Activated CD8-positive, alpha-beta memory T cell treated with anti-CD3 and anti-CD28 coated beads for 4 hours (primary cell): ENCODE measurements at places on chromosomes 5 and 9.

DNA sequence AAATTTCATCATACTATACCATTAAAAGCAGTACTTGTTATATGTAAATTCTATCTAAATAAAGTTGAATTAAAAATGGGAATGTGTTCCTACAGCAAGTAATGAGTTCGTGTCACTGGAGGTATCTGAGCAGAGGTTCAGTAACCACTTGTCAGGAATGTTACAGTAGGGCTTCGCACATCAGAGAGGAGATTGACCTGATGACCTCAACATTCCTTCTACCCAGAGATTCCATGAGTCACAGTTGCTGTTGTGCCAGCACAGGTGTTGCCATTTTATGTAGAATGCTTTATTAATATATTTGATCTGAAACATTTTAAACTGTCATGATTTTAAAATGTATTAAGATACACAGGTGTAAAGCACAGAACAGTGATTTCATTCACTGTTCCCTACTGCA is 60.3 kb downstream of the STX17 start:
- DNase-seq: no peak

DNA sequence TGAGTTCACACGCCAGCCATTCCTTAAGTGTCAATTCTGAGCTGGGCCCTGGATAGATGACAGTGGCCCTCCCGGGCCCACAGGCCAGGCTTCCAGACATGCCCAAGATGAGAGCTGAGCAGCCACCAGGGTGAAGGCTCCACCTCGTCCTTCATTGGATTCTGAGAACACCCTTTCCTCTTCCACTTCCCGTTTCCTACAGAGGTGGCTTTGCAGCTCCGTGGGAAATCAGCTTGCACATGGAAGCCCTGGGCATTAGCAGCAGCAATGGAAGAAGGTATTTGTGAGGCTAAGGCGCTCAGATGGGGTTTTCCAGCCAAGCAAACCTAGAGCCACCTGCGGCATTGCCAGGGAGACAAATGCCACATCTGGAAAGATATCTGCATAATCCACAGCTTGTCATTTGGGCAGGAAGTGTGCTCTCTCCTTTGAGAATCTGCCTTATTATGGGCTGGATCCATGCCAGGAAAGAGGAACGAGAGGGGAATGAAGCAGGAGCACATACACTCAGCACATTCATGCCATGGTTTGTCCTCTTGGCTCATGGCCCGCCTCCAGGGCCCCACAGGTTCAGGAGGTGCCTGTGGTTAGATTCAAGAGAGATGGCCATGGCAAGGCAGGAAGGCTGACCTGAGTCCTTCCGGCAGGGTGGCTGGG is 34.1 kb downstream of the CFAP77 start:
- DNase-seq: no peak

- no peak for DNase-seq
These were observed 157.0 kb downstream of the FAM114A2 start for GRCh38 chr5:153881687-153882086.

DNA sequence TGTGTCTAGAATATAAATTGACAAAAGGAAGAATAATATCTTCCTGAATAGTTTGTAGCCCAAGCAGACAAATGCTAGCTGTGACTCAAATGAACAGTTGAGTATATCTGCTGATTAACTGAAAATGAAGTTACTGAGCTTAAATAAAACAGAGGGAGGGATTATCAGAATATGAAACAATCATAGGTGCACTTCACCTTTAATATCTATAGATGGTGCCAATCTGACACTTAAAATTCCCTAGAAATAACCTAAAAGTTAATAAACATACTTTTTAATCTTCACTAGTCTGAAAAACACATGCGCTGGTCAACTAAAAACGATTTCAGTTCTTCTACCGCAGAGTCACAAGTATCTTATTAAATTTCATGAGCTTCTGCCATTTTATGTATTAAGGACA is 280.8 kb upstream of the RASA1 start:
- DNase-seq: no peak

GRCh38 chr9:20476912-20477521 is 145.3 kb downstream of the MLLT3 start:
- no peak for DNase-seq

GRCh38 chr5:107389775-107390148 is 281.0 kb downstream of the EFNA5 start:
- no peak for DNase-seq

- DNase-seq: no peak
These were observed 317.6 kb downstream of the IRX1 start for GRCh38 chr5:3913279-3913678.

DNA sequence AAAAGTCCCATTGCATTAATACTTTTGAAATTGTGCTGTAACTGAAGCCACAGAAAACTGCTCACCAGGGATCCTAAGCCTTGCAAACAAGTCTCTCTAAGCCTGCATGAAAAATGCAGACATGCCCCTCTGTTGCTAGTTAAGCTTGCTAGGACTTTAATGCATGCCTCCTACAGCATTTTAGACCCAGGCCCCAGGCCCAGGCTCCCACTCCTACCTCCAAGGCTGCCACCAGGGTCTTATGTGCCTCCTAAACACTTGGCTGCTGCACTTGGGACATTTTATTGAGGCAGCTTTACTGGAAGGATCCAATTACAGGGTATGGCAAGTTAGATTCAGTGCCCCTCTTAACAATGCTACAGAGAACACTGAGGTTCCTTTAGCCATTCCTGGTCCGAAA is 467.3 kb upstream of the CLINT1 start:
- no peak for DNase-seq

DNA sequence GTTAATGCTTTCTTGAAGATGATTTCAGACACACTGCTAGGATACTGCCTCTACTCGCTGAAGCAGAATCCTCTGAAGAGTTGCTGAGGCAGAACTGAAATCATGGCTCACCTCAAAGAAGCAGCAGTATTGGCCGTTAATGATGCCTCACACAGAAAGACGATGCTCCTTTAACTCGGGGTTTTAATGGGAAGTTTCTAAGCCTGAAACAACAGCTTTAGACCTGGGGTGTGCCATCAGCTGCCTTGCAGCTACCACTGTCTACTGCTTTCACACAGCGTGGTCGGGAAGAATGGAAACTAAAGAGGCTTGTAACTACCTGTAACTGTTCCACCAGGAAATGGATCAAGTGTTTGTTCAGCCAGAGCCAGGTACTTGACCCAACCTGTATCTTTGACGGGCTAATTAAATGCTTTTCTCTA is at the start of gene CTXN3:
Gene CTXN3 (plus strand): TSS at position 65 of the 422 bp plus-strand sequence. CDS start 8,440 bp downstream, outside the sequence.
- no peak for DNase-seq

DNA sequence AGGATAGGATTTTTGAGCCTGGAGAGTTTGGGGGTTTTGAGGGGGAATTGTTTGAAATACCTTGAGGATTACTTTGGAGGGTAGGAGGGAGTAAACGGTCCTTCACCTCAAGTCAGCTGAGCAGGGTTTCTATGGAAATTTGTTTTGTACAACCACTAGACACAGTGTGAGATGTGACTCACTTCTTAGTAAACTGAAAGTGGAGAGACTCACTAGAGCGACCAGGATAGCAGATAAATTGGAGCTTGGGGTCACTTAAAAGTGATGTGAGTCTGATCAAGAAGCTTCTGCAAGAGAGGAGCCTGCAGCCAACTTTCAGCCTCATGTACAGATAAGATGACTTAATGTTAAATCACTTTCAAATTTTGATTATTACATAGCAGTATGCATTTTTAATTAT is 1945.9 kb upstream of the NUDT12 start:
- DNase-seq: no peak

DNA sequence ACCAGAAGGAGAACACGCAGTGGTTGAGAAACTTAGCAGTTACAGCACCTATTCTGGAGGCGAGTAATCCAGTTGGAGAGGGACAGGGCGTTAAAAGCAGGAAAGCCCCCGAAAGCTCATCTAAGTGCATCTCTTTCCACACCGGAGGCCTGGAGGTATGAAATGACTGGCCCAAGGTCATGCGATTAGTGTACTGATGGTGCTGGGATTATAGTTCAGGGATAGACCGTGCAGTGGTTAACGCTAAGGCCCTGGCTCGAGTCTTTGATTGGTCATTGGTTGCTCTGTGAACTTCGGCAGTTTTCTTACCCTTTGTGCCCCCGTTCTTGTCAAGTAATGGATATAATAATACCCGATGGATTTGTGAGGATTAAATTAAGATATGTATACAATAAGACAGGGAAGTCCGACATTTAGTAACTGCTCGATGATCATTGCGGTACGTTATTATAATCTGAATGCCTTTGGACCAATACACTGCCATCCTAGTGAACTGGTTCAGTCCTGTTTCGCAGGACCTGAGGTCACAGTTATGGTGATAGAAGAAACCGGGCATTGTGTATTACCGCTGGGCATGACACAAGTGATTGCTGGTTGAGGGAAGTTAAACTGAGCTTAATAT is 960 bp downstream of the CANX start:
- DNase-seq: no peak

DNA sequence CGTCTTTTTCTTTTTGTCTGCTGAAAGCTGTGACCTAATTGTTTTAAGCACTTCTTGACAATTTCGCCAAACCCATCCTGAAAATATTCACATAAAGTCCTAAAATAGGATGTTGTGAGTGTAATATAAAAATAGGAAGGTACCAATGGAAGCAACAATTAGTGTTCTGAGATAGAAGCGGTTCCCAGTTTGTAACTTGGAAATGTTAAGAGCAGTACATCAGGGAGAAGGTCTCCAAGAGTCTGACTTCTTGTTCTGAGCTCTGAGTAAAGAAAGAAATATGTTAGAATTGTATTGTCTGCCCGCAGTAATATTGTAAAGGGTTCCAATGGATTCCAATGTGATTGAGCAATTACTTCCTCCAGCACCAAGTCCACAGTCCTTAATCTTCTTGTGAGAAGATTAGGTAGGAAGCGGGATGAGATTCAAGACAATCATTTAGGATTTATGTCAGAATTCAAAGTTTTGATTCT is 3.9 kb downstream of the VCAN start:
- no peak for DNase-seq

DNA sequence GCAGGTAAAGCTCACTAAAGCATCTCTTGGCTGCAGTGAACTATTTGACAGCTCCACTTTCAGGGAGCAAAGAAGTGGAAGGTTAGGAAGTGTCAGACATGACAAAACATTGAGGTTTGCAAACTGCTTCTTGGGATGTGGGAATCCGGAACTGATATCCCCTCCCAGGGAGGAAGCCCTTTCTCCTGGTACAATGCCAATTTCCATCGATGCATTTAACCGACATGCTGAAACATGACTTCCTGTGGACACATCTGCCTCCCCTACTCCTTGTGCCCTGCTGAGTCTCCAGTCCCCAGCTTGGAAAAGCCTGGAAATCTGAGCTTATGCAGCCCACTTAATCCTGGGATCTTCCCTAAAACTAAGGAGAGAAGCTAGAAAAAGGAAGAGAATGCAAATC is 323.1 kb upstream of the DAP start:
- DNase-seq: no peak

DNA sequence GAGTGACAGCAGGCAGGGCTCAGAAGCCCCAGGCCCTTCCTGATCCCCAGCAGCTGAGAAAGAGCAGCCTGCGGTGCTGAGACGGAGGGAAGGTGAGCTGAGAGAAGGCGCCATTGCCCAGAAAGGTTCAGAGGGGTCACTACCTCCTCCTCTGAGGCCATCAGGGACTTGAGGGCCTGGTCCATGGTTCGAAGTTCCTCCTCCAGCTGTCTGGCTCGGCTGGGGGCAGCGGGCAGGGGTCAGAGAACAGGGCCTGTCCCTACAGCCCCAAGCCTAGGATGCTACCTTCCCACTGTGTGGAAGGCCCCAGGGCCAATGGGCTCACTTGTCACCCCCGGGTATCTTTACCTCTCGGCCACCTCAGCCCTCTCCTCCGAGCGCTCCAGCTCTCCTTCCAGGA is 4.8 kb downstream of the TPM2 start:
- DNase-seq: no peak

GRCh38 chr5:66956439-66956838 is 240.2 kb downstream of the CD180 start:
- no peak for DNase-seq

DNA sequence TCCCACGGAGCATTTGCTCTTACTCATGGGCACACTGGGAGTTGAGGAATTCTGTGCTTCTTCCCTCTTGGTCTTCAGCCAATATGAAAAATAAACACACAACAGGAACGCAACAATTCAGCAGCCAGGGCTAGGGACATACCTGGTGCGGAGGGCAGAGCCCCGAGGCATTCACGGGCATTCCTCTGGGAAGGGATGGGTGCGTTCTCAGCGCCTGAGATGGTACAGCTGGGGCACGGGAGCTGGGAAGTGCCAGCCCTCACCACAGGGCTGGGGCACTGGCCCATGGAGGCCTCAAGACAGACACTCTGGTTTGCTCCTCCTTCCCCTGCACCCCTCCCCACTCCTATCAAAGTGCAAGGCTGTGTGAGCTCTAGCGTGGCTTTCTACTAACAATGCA is 2.1 kb downstream of the SLC6A3 start:
- DNase-seq: no peak

- DNase-seq: no peak
These were observed 60.5 kb downstream of the GLDC start for GRCh38 chr9:6584881-6585597.

- DNase-seq: no peak
These were observed 2371.7 kb upstream of the C9orf72 start for GRCh38 chr9:29945012-29945411.

DNA sequence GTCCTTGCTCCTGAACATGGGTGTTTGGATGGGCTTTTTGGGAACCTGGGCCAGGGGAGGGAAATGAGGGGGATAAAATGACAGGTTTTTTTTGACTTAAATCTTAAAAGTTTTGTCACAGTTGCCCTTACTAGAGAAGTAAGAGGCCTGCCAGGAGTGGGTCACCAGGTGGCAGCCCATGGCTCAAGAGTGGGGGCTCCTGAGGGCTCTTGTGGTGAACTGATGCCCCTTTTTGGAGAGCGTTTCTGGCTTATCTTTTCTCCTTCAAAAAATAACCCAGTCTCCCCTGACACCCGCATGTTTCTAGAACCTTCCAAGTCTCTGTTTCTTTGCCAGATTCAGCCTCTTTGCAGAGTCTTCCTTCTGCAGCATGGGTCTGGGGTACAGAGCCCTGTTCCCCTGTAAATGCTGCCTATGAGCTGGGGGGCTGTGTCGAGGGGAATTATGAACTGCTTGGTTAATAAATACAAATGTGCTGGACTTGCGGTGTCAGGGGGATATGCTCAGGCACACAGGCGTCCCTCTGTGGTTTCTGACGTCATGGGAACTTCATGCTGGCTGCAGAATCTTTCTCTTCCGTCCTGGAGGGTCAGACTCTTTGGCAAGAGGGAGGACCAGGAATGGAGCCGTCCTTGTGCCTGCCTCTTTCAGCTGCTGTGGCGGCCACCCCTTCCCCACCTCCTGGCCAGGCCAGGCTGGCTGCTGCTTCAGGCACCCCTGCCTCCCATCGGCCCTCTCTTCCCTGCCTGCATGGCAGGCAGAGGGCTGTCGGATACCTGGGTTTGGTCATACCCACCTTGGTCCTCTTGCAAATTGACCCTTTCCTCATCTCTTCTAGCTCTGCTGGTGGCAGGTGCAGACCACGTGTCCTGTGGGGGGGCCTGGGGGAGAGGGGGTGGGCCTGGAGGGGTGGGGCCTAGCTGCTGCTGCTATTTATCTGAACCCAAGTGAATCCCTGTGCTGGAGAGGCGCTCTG is 30.1 kb downstream of the PTPA start:
- DNase-seq: peak; percentile 24

DNA sequence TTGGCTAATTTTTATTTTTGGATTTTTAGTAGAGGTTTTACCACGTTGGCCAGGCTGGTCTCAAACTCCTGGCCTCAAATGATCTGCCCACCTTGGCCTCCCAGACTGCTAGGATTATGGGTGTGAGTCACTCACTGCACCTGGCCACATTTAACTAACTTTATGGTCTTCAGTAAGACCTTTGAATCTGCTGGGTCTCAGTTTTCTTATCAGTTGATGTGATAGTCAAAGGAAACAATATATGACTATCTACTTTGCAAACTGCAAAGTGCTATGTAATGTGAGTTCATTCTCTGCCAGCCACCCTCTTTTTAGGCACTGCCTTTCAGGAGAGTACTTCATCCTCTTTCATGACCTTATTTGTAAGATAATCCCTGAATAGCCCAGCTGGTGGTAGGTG is 474.7 kb downstream of the PDE4D start:
- DNase-seq: no peak
